ENCODE measurements at places on chromosomes 11 and 22.

- DNase-seq: no peak
Measured at GRCh38 chr11:11262171-11262920, 90.7 kb downstream of the CSNK2A3 start.

DNA sequence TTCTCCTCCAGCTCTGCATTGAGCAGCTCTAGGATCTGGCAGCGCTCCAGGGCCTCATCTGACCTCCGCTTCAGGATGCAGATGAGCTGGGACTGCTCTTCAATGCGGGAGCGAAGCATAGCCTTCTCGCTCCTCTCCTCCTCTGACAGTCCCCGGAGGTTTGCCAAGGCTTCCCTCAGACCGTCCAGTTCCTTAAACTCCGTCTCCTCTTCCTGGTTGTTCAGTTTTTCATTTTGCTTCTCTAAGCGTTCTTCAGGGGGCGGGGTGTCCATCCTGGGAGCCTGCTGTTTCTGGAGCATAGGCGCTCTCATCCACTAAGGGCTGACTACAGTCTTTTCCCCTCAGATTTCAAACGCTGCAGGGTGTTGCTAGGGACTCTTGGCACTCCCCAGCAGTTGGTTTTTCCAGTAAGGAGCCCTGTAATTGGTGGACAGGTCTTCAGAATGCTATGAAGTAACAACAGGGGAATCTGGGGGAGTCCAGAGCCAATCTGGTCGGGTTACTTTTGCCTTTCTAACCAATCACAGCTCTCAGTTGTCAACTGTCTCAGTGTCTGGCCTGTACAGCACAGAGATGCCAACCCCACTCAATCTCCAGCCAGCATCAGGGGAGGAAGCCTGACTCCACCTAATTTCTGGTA lies at the start of gene CCDC89:
TSS of gene CCDC89 (minus strand) at position 376 of the 640 bp plus-strand sequence. CDS start at position 311, 65 bp downstream.
- DNase-seq: no peak

DNA sequence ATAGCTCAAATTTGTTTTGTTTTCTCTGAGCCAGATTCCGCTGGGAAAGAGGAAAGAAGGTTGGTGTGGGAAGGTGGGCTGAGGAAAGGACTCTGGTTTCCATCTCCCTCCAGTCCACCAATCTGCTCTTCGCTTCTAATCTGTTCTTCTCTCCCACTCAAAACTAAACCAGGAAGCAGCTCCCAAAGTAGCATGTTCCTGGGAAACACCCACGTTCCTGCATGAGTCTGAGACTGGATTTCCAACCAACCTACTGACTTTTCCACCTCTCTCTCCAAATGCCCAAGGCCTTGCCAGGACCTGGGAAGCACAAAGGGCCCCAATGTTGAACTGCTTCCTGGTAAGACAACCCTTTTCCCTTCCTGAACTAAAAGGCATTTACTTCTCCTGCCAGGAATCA lies 110.2 kb downstream of the WT1 start:
- no peak for DNase-seq

DNA sequence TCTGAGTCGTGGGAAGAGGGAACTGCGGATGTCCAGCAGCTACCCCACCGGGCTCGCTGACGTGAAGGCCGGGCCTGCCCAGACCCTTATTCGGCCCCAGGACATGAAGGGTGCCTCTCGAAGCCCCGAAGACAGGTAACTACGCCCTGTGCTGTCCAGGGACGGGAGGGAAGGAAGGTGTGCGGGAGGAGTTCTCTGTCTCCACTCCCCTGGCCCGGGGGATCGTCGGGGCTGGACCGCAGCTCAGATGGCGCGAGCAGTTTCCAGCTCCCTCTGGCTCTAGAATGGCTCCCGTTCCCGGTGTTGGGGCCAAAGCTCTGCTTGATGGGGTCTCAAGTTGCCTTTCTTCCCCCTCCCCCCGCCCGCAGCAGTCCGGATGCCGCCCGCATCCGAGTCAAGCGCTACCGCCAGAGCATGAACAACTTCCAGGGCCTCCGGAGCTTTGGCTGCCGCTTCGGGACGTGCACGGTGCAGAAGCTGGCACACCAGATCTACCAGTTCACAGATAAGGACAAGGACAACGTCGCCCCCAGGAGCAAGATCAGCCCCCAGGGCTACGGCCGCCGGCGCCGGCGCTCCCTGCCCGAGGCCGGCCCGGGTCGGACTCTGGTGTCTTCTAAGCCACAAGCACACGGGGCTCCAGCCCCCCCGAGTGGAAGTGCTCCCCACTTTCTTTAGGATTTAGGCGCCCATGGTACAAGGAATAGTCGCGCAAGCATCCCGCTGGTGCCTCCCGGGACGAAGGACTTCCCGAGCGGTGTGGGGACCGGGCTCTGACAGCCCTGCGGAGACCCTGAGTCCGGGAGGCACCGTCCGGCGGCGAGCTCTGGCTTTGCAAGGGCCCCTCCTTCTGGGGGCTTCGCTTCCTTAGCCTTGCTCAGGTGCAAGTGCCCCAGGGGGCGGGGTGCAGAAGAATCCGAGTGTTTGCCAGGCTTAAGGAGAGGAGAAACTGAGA lies 1.4 kb downstream of the ADM start:
- peak; percentile 38 for DNase-seq

DNA sequence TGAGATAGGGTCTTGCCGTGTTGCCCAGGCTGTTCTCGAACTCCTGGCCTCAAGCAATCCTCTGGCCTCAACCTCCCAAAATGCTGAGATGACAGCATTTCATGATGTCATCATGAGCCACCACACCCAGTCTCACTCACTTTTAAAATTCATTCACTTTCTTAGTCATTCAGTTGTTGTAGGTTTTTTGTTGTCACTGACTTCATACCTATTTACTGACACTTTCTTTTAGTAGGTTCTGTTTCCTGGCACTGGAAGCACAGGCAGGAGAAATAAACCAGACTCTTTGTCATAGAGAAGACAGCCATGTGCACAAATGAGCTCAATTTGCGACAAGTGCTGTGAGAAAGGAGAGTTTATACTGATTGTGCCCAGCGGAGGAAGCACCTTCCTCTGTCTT lies 10.5 kb downstream of the ART5 start:
- no peak for DNase-seq

- no peak for DNase-seq
Measured at GRCh38 chr11:79617561-79617960, 176.7 kb upstream of the TENM4 start.

GRCh38 chr11:106172386-106172991 lies 95.0 kb downstream of the AASDHPPT start:
- no peak for DNase-seq

DNA sequence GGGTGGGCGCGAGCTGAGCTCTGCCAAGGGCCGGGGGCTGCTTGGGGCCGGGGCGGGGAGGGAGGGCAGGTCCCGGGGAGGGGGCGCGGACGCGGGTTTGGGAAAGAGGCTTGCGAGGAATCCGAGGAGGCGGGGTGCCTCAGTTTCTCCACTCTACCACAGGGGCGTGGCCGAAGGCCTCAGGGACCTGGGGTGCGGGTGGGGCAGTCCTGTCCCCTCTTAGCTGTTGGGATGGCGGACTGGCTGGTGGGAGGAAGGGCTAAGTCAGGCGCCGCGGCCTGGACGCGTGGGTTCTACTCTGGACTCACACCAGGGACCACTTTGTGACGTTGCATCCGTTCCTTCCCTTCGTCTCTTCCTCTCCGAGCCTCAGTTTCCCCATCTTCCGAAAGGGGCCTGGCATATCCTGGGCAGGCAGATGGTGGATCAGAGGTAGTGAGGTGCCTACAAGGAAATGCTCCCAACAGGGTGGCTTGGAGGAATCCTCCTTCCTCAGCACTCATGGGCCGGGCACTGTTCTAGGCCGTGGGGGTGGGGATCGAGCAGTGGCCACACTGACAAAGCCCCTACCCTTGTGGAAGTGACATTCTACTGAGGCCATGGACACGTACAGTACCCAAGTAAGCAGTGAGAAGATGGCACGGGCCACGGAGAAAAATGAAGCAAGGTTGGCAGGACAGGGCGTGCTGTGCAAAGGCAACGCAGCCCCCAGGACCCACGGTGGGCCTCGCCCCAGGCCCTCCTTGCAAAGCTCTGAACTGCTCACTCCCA lies 13.2 kb downstream of the IGLL1 start:
- DNase-seq: no peak

DNA sequence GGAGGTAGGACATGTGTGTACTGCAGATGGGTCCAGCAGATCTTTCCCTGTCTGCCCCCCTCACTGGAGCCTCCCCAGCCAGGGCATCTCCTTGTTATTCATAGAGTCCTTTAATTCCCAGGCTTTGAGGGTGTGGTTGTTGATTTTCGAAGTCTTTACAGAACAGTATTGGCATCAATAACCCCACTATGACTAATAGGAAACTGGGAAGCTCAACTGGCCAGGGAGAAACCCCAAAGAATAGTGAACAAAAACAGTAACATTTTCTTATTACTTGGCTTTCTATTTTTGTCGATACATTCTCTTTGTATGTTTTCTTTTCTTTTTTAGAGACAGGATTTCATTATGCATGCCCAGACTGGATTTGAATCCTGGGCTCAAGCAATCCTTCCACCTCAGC lies 57.9 kb downstream of the NF2 start:
- no peak for DNase-seq

GRCh38 chr11:116373104-116373944 lies 399.5 kb downstream of the BUD13 start:
- no peak for DNase-seq

- DNase-seq: no peak
Measured at GRCh38 chr22:31287818-31288495, 4.3 kb downstream of the PIK3IP1 start.

Measured in HuH-7 (cell line).